Stimulated activated CD8-positive, alpha-beta memory T cell treated with anti-CD3 and anti-CD28 coated beads, Interleukin-2, amount 100 ng/mL, for 1 hour (primary cell): ENCODE measurements at places on chromosomes 1 and 21.

GRCh38 chr1:59788825-59789224 lies 25.9 kb upstream of the HOOK1 start:
- DNase-seq: no peak

GRCh38 chr1:119712342-119713038 lies 756 bp downstream of the PHGDH start:
- no peak for DNase-seq

DNA sequence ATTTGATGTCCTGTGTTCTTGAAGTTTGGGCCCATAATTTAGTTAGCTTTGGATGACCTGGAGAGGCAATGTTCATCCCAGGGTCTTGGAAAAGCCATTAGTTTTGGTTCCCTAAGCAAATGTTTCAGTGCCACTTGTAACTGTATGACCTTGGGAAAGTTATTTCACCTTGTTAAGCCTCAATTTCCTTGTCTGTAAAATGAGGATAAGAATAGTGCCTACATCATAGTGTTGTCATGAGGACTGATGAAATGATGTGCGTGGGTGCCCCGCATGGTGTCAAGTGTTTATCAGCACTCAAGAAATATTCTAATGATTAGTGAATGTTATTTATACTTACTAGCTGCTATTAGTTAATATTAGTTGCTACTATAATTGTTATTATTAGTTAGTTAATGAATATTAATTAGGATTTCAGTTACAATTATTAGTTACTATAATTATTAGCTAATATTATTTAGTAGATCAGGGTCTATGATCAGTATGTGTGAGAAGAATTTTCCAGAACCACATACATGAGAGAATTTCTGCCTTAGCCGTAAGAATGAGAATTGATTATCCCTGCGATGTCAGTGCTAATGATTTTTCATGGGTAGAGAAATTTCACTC lies 1.9 kb downstream of the SH3BGR start:
- DNase-seq: no peak

DNA sequence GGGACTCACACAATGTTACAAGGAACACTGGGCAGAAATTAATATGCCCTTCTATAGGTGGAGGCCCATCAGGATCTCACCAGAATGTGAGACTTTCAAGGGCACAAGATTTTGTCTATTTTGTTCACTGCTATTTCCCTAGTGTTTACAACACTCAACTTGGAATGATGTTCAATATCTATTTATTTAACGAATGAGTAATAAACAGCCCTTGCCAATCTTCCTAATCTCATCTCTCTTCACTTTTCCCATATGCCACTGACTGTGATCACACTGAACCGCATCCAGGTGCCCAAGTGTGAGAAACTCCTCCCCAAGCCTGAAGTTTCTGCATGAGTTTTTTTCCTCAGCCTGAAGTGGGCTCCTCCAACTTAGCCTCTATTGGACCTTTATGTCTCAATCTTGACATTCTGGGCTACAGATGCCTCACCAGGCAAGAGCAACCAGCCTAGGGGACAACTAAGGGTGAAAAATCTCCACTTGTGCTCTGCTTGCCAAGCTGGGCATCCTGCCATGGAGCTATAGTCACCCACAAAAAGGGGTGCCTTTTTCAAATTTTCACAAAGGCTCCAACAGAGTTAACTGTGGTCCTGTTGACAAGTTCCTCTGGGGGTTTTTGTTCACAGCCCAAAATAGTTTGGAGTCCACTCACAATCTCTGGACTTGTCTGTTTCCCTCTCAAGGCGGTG lies 105.6 kb downstream of the PLPP3 start:
- DNase-seq: no peak
